Ureter (tissue), 1 donor: ENCODE measurements at places on chromosomes 4 and X.

DNA sequence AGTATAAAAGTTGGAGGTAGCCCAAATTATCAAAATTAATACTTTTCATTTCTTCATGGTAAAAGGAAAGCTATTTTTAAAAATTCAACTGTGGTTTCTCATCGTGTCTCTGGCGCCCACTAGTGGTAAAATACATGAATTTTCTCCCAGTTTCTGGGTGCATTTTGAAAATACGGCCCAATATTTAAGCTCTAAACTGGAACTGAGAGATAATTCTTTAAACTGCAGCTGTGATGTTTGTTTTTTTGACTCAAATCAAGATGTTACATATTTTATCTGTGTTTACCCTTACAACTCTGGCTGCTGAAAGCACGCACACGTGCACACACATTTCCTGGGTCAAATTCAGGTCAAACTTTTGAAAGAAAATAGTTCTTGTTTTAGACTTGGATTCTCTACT lies 123.9 kb upstream of the ACSL4 start:
- no peak for DNase-seq

DNA sequence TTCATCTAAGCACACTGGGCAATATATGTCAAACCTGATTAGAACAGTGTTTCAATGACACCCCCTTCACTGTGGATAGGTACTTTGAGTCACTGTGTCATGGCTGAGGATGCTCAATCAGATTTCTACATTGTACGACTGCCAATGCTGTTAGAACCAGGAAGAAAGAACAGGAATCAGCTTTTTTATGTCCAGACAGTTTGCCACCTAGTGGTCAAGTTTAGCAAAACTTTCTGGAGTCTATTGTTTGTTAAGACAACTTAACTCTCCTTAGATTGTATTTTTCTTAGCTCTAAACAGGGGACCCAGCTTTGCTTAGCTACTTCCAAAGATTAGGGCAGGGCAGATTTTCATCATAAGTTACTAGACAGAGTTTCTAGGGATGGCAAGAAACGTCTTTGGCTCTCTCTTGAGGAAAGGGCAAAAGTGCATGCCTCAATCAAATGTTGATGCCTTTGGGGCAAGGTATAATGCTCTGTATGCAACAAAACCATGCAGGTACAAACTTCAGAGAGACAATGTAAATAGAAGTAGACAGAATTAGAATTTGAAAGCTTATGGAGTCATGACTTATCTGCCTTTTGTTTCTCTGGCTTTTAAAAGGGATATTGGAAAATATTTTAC lies 40.5 kb upstream of the BMP3 start:
- DNase-seq: no peak

GRCh38 chr4:155854582-155855226 lies 11.4 kb downstream of the ASIC5 start:
- DNase-seq: no peak

GRCh38 chr4:114615435-114615834 lies 16.8 kb downstream of the UGT8 start:
- DNase-seq: no peak

DNA sequence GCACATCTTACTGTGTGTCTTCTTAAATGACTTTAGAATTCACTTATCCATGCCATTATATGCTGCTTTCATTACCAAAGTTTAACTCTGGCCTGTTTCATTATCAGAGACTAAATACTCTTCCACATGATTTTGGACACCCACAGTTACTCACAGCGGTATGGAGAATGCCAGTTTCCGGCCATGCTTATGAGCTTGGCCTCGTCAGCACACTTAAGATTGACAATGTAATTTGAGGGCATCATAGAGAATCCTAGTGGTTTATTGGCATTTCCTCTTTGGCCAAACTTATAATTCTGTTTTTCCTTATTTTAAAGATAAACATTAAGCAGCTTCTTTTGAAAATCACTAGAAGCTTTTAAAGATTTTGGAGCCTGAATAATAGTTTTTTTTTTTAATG lies 104.5 kb downstream of the IRF2 start:
- peak; percentile 1 for DNase-seq

- DNase-seq: no peak
Measured at GRCh38 chr4:161256172-161256571, 907.6 kb downstream of the FSTL5 start.
